ENCODE measurements at places on chromosomes 12 and 14.

DNA sequence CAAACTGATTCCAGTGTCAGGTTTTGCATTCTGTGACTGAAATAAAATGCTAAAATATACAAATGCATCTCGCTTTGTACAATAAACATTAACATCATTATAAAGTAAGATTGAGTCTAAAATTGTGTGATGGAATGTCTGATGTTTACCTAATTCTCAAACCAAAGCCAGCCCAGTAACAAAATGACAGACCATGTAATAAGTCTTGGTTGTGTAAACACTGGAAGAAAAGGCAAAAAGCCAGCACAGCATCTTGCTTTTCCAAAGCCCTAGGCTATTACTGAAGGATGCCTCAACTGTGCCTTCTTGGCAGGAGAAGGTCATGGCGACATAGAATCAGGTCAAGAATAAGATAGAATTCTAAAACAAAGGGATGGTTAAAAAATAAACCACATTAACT is 169.6 kb downstream of the EGLN3 start:
- DNase-seq: no peak

- DNase-seq: no peak
Observed at GRCh38 chr14:36746872-36747271, 85.2 kb downstream of the PAX9 start.

- DNase-seq: no peak
Observed at GRCh38 chr12:47193066-47193465, 113.3 kb upstream of the AMIGO2 start.

DNA sequence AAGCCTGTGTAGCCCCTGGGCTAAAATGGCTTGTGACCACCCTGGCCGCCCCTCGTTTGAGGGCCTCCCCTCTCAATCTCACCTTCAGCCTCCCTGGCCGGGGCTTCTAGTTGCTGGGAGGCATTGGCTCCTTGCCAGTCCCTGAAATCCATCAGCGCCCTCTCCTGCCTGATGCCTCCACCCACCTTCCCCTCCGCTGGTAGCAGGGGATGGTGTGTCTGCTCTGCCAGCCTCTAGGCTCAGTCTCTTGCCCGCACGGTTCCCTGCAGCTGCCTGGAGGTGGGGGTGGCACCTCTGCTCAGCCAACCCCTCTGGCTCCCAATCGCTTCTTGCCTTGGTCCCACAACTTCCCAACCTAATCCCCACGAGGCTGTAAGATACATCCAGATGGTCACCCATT is 167.9 kb downstream of the PHETA1 start:
- DNase-seq: peak; percentile 64

DNA sequence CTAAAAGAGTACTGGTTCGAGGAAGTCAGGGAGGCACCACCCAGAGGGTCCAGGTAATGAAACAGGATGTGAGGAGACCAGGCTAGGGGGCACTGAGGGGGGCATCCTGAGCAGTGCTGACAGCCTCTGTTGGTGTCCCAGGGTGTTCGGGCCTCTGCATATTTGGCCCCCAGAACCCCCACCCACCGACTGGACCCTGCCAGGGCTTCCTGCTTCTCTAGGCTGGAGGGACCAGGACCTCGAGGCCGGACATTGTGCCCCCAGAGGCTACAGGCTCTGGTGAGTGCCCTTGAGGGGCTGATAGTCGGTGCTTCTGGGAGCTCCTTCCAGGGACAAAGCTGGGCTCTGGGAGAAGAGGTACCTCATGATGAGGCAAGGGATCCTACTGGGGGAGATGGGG is 2.6 kb downstream of the TROAP start:
- DNase-seq: no peak

GRCh38 chr14:92613008-92613658 is 99.6 kb downstream of the RIN3 start:
- peak; percentile 68 for DNase-seq

- DNase-seq: no peak
Observed at GRCh38 chr12:132776816-132777568, 15.4 kb upstream of the ANKLE2 start.

- DNase-seq: peak; percentile 61
Observed at GRCh38 chr14:58755031-58755925, 117.5 kb downstream of the DACT1 start.

DNA sequence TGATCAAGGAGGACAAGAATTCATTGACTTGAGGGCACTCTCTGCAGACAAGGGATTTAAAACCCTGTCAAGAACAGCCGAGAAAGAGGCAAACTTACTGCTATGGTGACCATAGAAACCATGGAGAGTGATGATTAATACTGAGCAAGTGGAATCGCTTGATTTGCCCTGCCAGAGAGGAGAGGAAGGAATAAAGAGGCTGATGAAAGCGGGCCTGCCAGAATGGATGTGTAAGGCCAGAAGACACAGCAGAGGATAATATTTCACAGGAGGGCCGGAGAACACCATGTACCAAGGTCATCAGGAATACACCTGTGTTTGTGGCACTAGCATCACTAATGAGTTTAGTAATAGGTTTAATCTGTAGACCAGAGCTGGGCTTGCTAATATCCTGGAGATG is 221.8 kb upstream of the DCN start:
- DNase-seq: no peak
